ENCODE measurements at places on chromosomes 3 and 15.

- DNase-seq: no peak
Measured at GRCh38 chr3:89699771-89700170, 592.4 kb downstream of the EPHA3 start.

DNA sequence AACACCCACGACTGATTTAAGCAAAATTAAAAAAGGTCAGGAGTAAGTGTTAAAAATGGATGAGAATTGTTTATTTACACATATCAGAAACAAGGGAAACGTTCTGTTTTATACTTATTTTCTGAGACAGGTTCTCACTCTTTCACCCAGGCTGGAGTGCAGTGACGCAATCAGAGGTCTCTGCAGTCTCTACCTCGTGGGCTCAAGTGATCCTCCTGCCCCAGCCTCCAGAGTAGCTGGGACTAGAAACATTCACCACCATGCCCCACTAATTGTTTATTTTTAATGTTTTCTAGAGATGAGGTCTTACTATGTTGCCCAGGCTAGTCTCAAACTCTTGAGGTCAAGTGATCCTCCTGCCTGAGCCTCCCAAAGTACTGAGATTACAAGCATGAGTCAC lies 1080.3 kb downstream of the ROBO1 start:
- DNase-seq: no peak

DNA sequence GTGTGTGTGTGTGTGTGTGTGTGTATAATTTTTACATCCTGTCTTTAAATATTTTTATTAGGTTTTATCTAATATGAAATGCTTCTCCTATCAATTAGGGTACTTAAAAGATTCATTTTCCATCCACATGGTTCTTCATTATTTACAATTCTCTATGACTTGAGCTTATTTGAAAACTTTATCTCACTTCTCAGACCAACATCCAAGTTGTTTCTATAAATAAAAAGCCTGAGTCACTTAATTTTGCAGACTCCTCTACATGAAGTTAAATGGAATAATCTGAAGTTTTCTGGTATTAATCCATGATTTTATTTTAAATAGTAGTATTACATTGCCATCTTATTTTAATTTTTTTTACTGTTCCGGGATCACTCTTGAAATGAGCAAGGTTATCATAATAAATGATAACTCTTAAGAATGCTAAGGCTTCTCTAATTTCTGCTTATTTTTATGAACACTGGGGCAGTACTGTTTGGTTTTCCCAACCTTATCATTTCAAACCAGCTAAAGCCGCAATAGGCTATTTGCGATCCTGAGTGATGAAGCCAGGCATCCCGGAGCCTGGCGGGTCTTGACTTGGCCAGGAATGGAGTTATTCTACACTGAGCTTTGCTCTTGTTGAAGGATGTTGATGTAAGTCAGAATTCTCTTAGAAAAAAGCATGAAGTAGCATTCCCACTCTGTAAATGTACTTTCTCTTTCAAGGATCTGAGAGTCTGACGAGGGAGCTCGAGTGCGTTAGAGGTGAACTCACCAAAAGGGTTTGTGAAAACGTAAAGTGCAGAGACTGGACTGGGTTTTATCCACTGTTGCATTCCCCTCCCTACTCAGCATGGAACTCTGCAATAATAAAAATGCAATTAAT lies 220.2 kb upstream of the LRTM1 start:
- no peak for DNase-seq

GRCh38 chr3:57838627-57839026 lies 82.5 kb downstream of the SLMAP start:
- no peak for DNase-seq

- DNase-seq: no peak
Measured at GRCh38 chr15:43975326-43975725, 148.5 kb downstream of the WDR76 start.

DNA sequence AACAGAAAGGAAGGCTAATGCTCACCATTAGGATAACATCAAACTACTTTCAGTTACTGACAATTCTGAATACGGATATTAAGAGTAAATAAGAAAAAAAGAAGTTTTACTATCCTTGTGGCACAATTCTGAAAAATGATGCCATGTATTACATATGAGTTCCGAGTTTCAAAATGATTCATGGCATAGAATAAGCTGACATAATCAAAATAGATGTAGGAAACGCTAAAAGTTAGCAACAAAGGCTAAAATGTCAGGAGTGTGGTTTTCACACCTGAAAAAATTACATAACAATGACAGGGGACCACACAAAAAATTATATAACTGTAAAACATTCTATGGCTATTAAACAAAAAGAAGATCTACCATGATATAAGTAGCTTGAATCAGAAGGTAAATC lies 1131.9 kb downstream of the OTOL1 start:
- DNase-seq: no peak

- no peak for DNase-seq
Measured at GRCh38 chr3:193545304-193545703, 9.4 kb downstream of the ATP13A4 start.

- no peak for DNase-seq
Measured at GRCh38 chr3:31370380-31370666, 162.4 kb upstream of the STT3B start.

- DNase-seq: no peak
Measured at GRCh38 chr15:52464040-52464439, 64.6 kb downstream of the MYO5A start.

DNA sequence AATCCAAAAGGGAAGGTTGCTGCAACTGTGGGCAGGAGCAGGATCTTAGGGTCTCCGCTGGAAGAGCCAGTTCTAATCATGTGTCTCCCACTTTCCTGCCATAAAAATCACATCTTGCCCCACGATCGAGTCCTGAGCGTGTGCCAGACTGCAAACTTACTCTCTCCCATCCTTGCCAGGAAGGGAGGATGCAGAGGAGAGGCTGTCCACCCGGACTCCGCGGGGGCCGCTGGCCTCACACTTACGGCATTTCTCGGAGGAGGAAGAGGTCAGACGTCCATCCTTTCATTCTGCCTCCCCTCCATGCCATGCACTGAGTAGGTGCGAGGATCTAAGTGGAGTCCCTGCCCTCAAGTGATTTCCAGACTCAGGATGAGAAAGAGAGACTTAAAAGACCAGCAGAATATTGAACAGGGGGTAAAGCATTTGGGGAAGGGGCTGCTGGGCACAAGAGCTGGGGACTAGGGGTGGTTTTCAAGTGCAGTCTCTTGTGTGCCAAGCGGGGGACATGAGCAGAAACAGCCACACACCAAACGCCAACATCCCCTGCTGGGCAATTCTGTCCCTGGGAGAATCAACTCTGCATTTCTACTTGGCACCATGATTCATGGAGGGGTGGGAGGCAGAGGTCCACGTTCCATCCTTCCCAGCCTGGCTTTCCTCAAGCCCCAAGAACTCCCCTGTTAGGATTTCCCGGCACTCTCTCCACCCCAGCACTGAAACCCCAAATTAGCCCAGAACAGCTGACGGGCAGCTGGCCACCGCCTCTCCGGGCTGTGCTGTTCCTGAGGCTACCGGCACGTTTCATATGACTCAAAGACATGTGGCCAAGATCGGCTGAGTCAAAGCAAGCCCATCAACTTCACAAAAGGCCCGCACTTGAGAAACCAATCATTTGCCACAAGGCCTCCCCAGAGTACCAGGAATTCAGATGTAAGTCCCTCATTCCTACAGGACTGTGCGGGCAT lies 11.6 kb downstream of the OXTR start:
- DNase-seq: no peak

DNA sequence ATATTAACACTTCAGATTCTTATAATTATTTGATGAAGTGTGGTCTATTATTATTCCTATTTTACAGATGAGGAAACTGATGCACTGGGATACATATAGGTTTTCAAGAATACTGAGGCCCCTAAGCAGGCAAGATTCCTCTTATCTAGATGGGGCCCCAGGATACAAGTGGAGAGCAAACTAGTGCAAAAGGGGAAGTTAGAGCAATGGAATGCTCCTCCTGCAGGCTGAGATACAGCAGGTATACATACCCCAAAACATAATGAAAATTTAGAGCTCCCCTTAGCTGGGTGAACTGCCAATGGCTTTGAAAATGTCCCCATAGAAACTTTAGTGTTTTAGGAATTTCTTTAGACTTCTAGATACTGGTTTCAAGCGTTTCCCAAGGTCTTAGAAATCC lies 247.1 kb downstream of the CHST2 start:
- DNase-seq: no peak

DNA sequence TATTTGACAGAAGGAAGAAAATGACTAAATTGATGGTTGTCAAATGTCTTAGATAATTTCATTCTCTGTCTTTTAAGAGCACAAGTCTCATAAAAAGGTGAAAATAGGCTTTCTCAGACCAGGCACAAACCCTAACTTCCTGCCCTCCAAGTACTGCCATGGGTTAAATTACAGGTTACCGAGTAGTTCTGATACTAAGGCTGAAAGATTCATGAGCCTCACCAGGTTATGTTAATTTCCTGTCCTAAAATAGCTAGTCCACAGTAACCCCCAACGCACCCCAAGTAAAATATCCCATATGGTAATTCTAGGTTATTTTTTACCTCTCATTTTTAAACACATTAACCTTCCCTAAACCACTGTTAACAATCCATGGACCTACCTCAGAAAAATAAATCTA lies 42.0 kb downstream of the GSK3B start:
- DNase-seq: no peak

GRCh38 chr15:66946578-66947164 lies 118.7 kb upstream of the SMAD3 start:
- peak; percentile 74 for DNase-seq

- DNase-seq: no peak
Measured at GRCh38 chr3:138591392-138591791, 2.7 kb downstream of the CEP70 start.

DNA sequence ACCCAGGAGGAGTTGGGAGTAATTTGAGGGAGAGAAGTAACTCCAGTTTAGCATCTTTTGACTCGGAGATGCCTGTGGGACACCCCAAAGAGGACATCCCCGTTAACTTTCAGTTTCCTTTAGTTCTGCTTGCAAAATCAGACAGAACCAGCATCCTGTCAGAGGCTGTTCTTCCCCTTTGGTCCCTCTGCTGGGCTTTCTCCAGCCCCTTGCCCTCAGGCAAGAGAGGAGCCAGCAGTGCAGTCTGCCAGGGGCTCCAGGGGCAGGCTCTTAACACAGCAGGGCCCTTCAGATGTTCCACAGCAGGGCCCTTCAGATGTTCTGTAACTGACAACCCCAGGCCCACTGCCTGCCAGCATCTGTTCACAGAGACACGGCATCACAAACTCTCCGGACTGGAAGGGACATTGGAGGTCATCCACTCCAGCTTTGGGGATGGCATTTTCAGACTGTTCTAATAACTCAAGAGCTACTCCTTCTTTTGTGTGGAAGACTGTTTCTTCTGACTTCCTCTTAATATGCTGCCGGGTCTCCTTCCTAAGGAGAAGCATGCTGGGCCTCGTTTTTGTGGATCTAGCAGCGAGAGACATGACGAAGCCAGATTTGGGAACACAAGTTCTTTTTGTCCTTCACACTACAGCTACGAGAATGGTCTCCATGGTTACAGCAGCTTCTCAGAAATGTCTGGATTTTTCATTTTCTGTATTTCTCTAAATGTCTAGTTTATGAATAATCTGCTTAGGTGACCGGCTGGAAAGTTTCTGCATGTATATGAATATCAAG lies 51.9 kb downstream of the KY start:
- DNase-seq: no peak

GRCh38 chr3:156547637-156548036 lies 7.3 kb downstream of the SSR3 start:
- no peak for DNase-seq

DNA sequence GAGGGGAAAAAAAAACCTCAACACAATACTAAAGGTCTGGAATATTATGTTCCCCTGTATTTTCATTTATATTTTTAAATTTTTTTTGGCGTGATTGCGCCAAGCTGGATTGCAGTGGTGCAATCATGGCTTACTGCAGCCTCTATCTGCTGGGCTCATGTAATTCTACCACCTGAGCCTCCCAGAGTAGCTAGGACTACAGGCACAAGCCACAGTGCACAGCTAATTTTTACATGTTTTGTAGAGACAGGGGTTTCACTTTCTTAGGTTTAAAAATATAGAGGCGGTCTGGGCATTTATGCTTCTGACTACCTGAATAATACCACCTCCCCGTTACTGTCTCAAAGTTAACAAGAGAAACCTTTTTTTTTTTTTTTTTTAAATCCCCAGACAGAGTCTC lies 51.1 kb upstream of the MAP4 start:
- no peak for DNase-seq

DNA sequence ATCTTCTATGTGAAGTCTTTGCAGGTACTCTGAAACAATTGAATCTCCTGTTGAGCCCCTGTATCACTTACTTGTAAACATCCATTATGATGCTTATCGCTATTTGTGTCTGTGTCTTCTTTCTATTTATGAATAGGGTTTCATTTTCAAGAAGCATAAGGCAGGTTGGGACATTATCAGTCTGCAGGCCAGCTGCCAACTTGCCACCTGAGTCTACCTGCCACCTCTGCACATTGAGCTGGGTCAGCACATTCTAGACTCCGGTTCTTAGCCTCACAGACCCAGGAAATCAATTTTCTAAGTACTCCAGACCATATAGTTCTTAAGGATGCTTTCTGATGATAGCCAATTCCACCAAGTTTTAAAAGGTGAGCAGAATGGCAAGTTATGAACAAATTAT lies 105.7 kb upstream of the MCTP2 start:
- DNase-seq: no peak

GRCh38 chr3:194801461-194802432 lies 116.1 kb downstream of the FAM43A start:
- no peak for DNase-seq

- no peak for DNase-seq
Measured at GRCh38 chr15:93174836-93175235, 85.8 kb upstream of the RGMA start.

GRCh38 chr3:16338999-16339398 lies 74.0 kb downstream of the OXNAD1 start:
- no peak for DNase-seq

GRCh38 chr15:51025454-51025846 lies 69.3 kb downstream of the TNFAIP8L3 start:
- no peak for DNase-seq

DNA sequence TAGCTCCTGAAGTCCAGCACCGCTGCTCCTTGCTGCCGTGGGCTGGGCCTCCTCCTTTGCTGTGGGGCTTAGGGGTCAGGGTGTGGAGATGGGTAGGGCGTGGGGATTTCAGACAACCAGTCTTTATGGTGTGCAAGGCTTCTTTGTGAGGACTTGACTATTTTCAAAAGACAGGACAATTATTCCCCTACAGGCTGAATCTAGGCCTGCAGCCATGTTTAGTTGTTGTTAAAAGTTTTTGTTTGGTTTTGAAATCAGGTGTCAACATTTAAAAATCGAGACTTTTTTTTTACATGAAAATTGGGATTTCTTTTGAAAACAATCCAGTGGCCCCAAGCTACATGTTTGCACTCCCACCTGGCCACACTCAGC lies 10.6 kb downstream of the RPL32 start:
- no peak for DNase-seq

GRCh38 chr3:16191591-16191990 lies 17.1 kb downstream of the GALNT15 start:
- no peak for DNase-seq

DNA sequence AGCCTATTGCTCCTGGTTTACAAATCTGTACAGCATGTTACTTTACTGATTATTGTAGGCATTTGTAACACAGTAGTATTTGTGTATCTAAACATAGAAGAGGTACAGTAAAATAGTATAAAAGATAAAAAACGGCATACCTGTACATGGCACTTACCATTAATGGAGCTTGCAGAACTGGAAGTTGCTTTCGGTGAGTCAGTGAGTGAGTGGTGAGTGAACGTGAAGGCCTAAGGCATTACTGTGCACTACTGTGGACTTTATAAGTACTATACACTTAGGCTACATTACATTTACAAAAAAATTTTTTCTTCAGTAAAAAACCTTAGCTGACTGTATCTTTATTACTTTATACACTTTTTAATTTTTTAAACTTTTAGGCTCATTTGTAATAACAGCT lies 90.9 kb downstream of the RAP2B start:
- DNase-seq: no peak
